ENCODE measurements at places on chromosomes 7 and 10.

- no peak for DNase-seq
These were observed 17.6 kb downstream of the ENTPD7 start for GRCh38 chr10:99676895-99677294.

- no peak for DNase-seq
These were observed 3.8 kb downstream of the SFXN2 start for GRCh38 chr10:102718220-102718619.

GRCh38 chr10:88157981-88158465 lies 294.6 kb downstream of the PTEN start:
- no peak for DNase-seq

DNA sequence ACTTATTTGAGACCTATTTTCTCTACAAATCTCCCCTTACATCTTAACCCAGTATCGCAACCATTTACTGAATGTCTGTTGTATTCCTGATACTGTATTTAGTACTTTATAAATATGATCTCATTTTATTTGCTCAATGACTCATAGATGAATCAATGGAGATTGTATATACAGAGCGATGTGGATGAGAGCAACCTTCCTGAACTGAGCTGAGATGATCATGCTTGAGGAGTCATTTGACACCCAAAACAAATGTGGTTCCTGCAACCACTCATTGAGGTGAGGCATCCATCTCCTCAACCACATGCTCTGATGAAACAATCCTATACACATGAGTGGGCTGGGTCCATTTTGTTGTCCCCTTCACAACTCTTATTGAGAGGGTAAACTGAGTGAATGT lies 250.0 kb downstream of the CDC14C start:
- DNase-seq, result no peak

DNA sequence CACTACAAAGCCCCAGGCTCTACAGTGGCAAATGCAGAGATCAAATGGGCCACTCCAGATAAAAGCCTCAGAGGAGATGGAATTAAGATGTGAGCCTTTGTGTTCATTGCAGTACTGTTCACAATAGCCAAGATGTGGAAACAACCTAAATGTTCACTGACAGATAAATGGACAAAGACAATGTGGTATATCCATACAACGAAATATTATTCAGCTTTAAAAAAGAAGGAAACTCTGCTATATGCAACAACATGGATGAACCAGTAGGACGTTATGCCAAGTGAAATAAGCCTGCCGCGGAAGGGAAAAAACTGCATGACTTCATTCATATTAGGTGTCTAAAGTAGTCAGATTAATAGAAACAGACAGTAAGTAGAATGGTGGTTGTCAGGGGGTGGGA lies 170.5 kb upstream of the TBX20 start:
- DNase-seq, result no peak

GRCh38 chr7:137923380-137923779 lies 76.6 kb upstream of the DGKI start:
- no peak for DNase-seq

- no peak for DNase-seq
These were observed 132.8 kb upstream of the MGMT start for GRCh38 chr10:129334266-129334665.

- DNase-seq, result no peak
These were observed 36.6 kb upstream of the SPOCK2 start for GRCh38 chr10:72124989-72125388.
